Stimulated activated CD8-positive, alpha-beta memory T cell treated with anti-CD3 and anti-CD28 coated beads, Interleukin-7, amount 100 ng/mL, for 48 hours (primary cell): ENCODE measurements at places on chromosomes 11 and 22.

GRCh38 chr22:42272431-42272999 lies 2.1 kb upstream of the TCF20 start:
- DNase-seq: no peak

GRCh38 chr11:106761745-106762144 lies 256.5 kb downstream of the GUCY1A2 start:
- no peak for DNase-seq

DNA sequence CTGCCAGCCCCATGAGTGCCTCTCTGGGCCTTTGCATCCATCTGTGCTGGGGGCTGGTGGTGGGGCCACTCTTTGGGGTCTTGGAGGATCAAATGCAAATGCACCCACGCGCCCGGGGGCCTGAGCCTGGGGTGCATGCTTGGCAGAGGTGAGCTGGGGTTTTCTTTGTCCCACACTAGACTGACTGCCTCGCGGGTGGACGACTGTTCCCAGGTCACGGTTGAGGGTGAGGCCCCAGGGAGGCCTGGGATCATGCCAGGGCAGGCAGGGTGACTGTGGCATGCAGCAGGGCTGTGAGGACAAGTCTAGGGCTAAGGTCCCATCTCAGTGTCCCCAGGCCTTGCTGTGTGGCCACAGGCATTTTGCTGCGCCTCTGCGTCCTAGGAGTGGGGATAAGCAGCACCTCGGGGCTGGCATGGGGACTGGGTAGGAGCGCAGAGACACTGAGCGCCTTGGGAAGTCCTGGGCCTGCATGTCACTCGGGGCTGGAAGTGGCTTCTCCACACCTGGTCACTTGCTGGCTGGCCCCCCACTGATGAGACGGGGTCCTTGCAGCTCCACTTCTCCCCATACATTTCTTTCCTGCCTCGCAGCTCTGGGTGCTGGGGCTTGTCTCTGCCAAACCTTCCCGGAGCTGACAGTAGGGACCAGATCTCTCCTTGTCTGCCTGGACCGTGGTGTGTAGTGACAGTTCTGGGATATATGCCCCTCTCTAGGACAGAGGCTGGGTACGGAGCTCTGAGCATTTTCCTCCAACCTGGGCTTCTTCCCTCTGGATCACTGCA lies 133.1 kb downstream of the CTTN start:
- DNase-seq: no peak

- DNase-seq: no peak
These were observed 10.9 kb downstream of the FAM76B start for GRCh38 chr11:95778699-95779098.

DNA sequence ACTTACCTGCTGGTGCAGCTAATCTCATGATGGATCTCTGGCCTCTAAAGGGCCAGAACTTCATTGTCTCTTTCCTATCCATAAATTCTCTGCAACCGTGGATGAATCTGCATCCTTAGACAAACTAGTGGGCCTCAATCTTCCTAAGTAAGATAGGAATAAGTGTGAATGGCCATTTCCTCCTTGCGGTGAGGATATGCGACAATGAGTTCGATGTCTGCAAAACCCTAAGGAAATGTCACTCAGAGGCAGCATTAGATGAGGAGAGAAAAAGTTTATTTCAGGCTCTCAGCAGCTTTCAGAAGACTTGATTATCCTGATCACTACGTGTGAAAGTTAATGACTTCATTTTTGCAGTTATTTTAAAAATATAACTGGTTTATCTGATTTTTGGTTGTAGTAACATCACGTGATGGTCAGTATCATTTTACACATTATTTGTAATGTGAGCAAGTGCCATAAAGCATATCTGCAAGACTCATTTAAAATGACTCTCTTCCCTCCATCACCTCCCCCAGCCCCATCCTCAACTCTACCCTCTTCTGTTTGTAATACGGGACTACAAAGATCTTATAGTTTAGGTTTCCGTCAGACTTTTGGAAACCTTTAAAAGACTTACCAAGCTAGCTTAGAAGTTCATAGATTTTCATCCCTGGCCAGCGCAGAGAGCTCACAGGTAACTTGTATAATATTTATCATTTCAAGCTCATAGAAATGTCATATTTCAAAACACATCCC lies 10.2 kb downstream of the GRAP2 start:
- no peak for DNase-seq

DNA sequence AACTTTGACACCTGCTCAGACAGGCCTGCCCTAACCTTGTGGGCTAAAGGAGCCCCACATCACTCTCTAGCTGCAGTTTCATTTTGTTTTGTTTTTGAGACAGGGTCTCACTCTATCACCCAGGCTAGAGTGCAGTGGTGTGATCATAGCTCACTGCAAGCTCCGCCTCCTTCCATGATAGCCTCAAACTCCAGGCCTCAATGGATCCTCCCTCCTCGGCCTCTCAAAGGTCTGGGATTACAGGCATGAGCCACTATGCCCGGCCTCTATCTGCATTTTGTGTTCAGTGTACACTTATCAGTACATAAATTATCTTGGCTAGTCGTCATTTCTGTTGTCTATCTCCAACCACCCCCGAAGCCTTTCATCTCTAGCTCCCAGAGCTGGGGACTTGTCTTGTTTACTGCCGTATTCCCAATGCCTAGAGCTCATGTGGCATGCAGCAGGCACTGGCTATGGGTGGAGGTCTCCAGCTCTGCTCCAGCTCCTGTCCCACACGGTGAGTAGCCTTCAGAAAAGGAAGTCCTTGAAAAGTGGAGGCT lies 22.1 kb upstream of the PEX26 start:
- no peak for DNase-seq

- no peak for DNase-seq
These were observed 212.0 kb downstream of the CSNK2A3 start for GRCh38 chr11:11141065-11141464.

GRCh38 chr11:68567553-68567952 lies 107.0 kb downstream of the PPP6R3 start:
- no peak for DNase-seq

- no peak for DNase-seq
These were observed 120.3 kb upstream of the ZC3H12C start for GRCh38 chr11:109972939-109973338.
